ENCODE measurements at places on chromosomes 11 and 22.
A peak's percentile ranks its signal among the peaks of the same experiment; 100 is the strongest.

DNA sequence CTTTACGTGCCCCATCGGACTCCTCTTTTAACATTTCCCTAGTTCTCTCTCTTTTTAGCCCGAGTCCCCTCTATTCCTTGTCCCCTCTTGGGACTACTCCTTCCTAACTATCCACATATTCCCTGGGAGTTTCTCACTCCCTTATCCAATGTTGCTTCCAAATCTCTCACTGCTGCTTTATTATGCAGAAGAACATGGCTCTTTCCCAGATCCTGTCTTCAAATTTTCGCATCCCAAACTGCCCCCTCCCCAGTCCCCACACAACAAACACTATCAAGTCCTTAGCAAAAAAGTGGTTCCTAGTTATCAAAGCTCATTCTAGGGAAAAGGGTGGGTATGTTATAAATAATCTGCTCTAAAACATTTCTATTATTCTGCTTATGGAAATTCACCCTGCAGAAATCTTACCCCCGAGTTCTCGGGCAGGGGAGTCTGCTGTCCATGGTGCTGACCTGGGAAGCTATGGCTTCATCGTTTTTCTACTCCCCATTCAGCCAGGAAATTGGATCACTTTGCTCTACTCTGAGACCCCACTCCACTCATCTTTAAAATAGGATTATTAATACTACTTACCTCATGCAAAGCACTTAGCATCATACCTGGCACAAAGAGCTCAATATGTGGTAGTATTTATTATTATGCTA, 393.5 kb downstream of the BUD13 start:
- DNase-seq = no peak

DNA sequence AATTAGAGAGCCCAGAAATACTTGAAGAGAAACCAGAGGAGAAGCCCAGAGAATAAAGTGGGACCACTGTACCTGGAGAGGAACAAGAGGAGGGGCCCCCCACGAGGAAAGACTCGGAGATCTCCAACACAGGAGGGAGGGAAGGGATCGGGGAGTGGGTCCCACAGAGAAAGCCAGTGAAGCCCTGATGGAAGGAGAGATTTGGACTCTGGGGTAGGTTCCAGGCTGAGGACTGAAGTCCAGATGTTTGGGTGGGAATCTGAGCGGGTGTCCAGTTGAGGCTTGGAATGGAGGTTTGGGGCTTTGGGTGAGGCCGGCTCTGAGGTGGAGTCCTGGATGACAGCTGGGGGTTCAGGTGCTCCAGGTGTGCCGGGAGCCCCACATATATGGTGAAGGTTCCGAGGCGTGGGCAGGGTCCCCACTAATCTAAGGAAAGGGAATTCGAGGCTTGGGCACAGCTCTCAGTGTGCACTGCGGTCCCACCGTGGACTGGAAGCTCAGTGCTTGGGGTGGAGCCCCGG, 32.6 kb downstream of the PDE2A start:
- DNase-seq = no peak

DNA sequence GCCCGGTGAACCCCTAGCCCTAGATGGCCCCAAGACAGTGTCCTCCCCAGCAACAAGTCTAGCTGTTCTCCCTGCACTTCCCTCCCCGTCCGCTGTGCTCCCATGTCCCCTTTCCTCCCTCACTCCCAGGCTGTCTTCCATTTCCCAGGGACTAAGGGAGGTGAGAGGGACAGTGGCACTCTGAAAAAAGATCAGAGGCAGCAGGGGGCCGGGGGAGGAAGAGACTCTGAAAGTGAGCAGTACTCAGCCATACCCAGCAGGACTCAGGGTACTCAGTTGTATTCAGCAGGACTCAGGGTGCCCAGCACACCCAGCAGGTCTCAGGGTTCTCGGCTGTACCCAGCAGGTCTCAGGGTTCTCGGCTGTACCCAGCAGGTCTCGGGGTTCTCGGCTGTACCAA, 48.4 kb upstream of the THY1 start:
- DNase-seq = no peak

DNA sequence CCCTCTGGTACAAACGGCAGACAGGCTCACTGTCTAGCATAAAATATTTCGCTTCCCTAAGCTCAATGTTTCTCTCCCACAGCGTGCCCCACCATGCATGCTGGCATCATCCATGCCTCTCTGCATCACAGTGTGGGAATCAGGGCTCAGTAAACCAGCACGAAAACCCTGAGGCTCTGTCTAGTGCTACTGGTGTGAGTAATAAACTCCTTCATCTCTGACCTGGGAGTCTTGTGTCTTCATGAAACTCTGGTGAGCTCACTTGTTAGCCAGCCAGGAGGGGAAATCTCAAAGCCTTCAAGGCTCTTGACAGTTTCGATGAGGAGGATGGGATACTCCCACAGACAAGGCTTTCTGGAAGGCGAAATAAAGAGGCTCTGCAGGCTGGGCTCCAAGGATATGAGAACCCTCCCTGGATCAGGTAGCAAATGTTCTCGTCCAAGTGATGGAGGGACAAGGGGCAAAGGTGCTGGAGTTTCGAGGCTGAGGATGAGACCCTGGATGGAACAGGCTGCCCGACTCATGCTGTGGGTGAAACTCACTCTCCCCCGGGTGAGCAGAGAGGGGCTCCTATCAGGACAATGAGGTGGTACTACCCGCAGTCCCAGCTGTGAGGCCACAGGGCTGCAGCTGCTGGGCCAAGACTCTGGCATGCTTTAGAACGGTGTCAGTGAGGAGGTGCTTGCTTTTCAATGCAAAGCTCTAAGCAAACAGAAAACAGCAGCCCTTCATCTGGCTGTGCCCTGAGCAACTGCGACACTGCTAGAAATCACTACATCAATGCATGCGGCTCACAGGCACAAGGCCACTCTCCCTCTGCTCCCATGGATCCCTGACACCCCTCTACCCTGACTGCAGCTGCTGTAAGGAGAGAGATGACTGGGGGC, 69.3 kb downstream of the SHANK2 start:
- peak; percentile 68 for DNase-seq

DNA sequence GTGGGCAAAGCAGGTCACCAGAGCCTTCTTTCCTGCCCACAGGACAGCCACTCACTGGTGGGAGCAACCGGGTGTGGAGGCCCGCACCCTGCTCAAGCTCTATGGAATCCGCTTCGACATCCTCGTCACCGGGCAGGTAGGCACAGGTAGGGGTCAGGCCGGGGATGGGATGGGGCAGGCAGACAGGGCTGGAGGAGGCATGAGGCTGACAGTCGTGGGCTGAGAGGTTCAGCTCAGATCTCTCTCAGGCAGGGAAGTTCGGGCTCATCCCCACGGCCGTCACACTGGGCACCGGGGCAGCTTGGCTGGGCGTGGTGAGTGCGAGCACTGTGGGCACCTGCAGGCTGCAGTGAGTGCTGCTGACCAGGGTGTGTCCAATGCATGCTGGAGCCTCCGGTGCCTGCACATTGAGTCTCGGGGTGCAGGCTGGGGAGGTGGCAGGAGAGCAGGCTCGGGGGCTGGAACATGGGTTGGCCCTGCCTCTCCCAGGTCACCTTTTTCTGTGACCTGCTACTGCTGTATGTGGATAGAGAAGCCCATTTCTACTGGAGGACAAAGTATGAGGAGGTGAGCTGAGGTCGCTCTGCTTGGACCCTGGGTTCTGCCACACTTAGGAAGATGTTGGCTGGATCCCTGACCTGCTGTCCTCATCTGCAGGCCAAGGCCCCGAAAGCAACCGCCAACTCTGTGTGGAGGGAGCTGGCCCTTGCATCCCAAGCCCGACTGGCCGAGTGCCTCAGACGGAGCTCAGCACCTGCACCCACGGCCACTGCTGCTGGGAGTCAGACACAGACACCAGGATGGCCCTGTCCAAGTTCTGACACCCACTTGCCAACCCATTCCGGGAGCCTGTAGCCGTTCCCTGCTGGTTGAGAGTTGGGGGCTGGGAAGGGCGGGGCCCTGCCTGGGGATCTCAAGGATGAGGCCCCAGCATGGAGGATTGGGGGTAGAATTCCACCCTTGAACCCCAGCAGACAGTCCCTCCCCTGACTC, 6.3 kb downstream of the SLC7A4 start:
- DNase-seq = no peak

GRCh38 chr11:102430158-102430836, 22.3 kb downstream of the TMEM123 start:
- DNase-seq = no peak

GRCh38 chr22:19599626-19600243, 75.5 kb upstream of the CLDN5 start:
- DNase-seq = no peak

- no peak for DNase-seq
These were observed 328.3 kb downstream of the TBC1D22A start for GRCh38 chr22:47090591-47091245.

DNA sequence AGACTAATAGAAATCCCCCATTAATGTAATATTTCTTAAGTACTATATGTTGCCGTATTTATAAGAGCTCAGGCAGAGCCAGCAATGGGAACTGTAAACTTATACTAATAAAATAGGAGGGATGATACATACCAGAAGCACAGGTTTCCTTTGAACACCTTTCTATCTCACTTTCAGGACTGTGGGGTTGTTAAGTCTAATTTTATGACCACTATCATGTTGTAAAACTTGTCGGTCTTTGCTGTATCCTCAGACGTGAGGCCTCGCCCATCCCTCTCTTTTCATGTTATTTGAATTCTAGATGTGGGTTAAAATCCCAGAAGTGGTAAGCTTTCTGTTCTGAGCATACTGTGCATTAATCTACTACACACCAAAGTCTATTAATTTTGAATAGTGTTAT, 1083.5 kb upstream of the TENM4 start:
- DNase-seq = no peak

GRCh38 chr11:3723014-3723708, 52.0 kb upstream of the CHRNA10 start:
- DNase-seq = no peak

GRCh38 chr22:40418366-40419201, 48.2 kb downstream of the SGSM3 start:
- peak; percentile 63 for DNase-seq

- DNase-seq = no peak
These were observed 866.8 kb upstream of the TENM4 start for GRCh38 chr11:80307676-80308075.

GRCh38 chr11:130774703-130775102, 141.6 kb downstream of the SNX19 start:
- no peak for DNase-seq

GRCh38 chr11:16148301-16148931, 207.9 kb downstream of the SOX6 start:
- no peak for DNase-seq

DNA sequence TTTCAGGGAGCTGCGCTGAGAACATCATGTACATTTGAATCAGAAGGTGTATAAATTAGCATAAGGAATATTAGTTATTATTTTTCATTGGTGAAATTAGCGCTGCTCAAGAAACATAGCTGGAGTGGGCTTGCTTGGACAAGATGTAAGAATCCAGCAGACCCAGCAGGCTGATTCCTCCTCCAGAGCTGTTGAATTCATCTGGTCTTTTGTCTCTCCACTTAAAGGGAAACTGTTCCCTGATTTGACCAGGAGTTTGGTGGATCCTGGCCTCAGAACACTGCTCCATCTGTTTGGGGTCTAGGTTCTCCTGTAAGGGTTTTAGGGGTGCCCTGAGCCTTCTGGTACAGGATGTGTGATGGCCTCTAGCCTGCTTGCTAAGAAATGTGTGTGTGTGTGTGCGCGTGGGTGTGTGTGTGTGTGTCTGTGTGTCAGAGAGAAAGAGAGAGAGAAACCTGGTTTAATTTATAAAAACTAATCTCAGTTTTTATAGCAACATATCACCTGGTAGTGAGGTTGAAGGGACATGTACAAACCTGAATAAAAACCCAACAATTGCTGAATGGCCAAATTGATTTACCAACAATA, 8.3 kb upstream of the SORL1 start:
- no peak for DNase-seq
